A549 (cell line): ENCODE measurements at places on chromosomes 7 and 10.

DNA sequence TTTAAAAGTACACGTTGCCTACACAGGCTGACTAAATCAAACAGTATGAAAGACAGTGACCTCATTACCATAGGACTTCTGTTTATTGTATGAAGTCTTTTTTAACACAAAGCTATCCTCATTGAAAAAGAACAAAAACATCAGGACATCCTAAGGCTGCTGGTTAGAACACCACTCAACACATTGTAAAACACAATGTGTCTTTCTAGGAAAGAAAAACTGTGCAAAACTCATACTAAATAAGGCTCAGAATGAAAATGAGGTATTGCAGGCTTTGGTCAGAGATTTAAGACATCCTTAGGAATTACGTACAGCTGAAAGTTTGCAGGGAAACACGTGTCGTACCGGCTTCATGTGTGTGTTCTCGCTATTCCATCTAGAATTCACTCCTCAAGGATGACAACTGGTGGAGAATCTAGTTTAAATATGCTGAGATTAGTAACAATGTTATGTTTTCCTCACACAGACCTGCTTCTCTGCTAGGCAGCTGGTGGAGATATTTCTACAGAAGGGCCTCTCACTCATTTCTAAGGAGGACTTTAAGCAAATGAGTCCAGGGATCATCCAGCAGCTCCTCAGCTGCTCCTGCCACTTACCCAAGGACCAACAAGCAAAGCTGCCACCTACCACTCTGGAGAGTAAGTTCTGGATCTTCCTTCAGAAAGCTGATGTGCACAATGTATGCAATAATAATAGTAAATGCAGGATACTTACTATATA, 29.3 kb downstream of the SLC39A12 start:
- no peak for DNase-seq

DNA sequence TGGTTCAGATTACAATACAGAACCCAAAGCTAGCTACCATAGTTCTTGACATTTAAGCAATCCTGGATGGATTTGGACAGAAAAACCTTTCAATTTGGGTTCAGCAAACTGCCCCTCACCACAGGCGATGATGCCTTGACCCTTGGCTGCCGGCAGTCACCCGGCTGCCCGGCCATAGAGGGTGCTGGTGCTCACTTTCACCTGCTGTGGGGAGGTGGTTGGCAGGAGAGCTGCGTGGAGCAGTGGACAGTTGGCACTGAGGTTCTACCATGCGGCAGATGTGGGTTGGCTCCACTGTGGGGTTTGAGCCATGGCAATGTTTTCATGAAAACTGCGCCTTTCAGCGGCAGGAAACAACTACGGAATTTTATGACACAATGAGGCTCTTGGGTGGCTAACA, 99.5 kb downstream of the DYNC1I1 start:
- no peak for DNase-seq

DNA sequence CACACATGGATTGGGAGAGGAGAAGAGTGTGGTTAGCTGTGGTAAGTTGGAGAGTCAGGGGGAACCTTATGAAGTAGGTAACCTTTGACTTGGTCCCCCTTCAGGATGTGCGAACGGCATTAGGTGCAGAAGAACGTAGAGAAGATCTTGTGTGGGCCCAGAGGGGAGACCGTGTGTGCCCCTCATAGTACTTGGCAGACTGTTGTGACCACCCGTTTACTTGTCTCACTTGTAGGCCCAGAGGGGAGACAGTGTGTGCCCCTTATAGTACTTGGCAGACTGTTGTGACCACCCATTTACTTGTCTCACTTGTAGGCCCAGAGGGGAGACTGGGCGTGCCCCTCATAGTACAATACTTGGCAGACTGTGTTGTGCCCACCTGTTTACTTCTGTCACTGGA, 2.6 kb downstream of the GTPBP4 start:
- no peak for DNase-seq

DNA sequence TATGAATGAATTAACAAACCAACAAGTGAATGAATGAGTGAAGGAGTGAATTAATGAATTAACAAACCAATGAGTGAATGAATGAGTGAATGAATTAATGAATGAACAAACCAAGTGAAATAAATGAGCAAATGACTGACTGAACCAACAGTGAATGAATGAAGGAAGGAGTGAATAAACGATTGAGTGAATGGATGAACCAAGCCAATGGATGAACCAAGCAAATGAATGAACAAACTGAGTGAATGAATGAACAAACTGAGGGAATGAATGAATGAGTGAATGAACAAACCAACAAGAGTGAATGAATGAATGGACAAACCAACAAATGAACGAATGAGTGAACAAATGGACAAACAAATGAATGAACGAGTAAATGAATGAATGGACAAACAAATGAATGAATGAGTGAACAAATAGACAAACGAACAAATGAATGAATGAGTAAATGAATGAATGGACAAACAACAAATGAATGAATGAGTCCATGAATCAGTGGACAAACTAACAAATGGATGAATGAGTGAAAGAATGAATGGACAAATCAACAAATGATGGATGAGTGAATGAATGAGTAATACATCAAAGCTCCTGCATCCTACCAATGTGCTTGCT, 69.5 kb downstream of the NPTX2 start:
- DNase-seq, result no peak

DNA sequence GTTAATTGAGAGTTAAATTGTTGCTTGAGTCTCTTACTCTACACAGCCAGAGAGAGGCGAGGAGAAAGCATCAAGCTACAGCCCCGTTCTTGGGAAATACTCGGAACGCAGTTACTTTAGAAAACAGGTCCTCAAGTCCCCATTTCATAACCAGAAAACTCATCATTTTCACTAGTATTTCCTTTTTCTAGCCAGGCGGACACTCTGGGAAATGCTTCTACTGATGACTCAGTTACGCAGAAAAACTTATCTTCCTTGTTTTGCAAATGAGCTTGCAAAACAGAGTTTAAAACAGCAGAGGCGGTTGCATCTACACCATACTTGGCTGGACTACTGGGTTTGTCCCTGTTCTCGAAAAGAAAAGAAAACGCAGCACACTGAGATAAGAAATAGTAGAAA, 111.4 kb upstream of the FGFR2 start:
- DNase-seq, result no peak

DNA sequence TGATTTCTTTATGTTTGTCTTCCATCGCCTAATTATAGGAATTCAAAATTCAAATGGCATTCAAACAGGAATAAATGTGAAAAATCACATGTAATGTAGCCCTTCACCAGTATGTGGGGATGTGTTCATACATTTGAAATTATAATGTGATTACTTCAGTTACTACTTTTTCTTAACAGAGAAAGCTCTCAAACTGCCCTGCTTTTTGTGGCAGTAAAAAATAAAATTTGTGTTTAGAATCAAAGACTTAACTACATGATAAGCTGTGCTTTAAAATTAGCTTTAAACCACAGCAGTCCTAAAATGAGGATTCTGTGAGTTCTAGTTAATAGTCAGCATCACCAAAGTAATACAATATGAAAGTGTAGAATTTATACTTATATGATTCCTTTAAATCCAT, 7.8 kb upstream of the HERC4 start:
- DNase-seq, result no peak

GRCh38 chr10:99945263-99945662, 64.5 kb downstream of the DNMBP start:
- peak; percentile 60 for DNase-seq

- peak; percentile 57 for DNase-seq
These were observed 493.4 kb downstream of the TNS3 start for GRCh38 chr7:47088329-47089067.

DNA sequence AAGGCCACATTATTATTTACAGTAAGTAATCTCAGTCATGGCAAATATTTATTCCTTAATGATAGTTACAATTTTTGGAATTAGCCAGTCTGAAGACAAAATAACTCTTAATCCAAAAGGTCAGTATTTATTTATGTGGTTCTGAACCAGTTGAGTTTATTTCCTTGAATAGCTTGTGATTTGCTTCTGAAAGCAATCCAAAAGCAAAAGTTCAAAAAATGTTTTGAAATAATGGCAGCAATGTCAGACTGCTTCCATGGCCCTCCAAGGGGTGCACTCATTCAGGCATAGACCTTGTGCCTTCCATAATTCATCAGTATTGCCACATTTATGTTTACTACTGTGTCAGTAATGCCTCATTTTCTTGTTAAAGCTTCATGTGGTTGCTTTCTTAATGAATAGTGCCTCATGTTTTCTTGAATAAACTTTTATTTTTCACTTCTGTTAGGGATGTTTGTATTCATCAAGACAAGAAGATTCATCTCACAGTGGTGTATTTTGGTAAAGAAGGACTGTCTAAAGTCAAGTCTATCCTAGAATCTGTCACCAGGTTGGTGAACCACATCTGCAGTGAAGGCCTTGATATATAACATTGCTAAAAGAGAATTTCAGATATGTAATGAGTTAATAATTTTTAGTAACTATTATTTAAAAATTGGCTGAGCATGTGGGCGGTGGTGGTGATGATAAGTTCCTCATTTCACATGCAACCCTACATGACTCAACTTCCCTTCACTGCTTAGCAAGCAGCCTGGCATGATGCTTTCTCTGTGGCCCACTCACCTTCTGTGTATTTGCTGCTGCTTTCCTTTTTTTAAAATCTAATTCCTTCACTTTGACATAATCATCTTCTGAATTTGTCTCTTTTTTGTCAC, 22.0 kb downstream of the CSGALNACT2 start:
- no peak for DNase-seq

DNA sequence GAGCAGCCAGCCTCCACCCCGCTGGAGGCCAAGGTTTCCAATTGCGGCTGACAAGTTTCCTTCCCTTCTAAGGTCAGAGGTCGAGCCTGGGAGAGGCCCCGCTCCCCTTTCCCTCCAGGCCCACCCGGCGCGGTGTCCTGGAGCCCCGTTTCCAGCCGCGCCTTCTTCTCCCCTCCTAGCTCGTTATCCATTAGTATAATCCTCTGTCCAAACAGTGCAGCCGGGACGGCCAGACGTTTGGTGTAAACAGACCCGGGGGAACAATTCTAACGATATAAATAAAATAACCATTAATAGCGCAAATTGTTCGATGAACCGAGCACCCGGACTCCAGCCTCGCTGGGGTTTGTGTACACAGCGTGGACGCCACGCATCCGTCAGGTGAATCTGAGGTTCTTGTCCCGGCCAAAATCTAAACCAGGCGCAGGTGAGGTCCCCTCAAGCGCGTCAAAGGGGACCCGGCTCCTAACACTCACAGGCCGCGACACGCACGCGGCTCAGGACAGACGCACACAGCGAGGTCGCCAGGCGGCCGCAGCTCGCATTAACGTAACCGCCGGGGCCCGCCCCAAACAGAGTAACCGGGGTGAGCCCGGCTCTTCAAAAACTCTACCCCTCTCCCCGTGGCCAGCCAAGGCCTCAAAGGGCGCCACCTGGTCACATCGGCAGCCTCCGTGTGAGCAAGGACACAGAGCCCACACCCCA, 10.8 kb upstream of the NKX2-3 start:
- no peak for DNase-seq

GRCh38 chr10:27624941-27625340, 120.7 kb downstream of the MKX start:
- DNase-seq, result no peak

- DNase-seq, result no peak
These were observed 48.5 kb upstream of the STARD3NL start for GRCh38 chr7:38129579-38129978.

DNA sequence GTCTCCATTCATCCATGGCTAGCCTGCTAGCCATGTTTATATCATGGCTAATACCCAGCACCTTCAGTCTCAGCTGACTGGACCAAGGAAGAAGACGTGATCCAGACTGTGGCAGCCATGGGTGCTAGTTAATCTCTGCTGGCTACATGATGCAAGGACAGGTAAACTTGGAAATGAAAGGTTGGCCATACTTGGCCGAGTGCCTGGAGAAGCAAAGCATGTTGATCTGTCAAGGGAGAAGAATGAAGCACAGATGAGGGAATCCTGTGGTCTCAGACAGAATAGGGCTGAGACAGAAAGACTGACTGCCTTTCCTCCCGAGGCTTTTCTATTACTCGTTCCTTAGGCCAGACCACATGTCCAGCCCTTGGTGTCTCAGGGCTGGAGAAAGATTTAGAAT, 41.1 kb downstream of the CPVL start:
- DNase-seq, result no peak

DNA sequence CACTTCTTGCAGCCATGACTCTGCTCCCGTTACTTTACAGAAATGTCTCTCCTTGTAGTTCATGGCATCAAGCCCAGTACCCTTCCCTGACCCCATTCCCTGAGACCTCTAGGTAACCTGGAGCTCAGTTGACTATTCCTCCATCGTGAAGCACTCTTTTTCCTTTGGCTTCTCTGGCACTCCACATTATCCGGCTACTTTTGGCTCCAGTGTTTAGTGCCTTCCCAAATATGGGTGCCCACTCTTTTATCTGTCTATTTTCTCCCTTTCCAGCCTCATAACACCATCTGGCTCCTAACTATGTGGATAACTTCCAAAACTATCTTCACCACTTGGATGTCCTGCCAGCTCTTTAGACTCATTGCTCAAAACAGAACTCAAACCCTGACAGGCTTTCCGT, 744.7 kb upstream of the GALNT17 start:
- no peak for DNase-seq

GRCh38 chr7:36906956-36907635, 182.8 kb upstream of the AOAH start:
- no peak for DNase-seq

DNA sequence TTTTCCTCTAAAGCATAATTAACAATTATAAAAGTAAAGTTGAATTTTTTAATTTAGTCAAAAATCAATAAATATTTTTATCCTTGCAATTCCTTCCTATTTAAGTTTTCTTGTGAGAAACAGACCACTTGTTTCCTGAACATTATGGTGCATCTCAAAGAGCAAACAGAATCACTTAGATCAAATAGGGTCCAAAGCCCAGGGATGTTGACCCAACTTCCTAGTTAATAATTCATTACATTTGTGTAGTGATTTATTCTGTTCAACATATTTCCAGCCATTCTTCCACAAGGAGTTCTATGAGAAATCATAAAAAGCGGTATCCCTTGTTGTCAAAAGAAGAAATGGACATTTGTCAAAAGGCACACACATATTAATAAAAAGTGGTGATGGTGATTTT, 315.6 kb downstream of the LRRTM3 start:
- DNase-seq, result no peak

- DNase-seq, result no peak
These were observed 9.0 kb upstream of the DLX6 start for GRCh38 chr7:96996111-96996957.
